ENCODE measurements at places on chromosomes 4 and X.

- no peak for DNase-seq
Observed at GRCh38 chr4:120694973-120695372, 227.6 kb downstream of the PRDM5 start.

DNA sequence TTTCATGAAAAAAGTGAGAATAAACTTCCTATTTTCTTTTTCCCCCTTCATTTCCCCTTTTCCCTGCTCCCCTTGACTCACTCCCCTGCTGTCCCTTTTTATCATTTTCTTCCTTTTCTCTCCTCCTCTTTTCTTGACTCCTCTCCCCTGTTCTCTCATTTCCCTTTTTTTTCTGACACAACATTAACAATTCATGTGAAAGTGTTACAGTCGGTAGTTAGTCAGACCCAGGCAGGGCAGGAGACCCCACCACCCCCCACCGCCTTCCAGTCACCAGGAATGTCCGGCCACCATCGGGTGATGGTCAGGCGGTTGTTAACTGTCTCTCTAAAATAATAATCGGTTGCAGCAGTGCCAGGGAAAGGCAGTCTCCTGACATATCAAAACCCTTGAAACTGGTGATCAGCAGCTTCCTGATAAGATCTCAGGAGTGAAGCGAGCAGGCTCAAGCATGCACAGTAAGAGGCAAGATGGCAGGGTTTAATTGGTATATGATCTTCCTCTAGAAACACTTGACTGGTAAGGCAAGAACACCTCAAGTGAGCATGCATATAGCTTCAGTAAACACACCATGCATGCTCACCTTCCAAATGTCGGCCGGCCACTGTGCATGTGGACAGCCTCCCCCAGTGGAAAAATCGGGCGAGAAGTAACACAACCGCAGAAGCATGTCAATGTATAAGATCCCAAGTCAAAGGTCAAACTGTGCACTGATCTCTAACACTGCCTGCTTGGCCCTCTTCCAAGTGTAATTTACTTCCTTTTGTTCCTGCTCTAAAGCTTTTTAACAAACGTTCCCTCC lies 191.4 kb downstream of the NDST4 start:
- DNase-seq, result no peak

DNA sequence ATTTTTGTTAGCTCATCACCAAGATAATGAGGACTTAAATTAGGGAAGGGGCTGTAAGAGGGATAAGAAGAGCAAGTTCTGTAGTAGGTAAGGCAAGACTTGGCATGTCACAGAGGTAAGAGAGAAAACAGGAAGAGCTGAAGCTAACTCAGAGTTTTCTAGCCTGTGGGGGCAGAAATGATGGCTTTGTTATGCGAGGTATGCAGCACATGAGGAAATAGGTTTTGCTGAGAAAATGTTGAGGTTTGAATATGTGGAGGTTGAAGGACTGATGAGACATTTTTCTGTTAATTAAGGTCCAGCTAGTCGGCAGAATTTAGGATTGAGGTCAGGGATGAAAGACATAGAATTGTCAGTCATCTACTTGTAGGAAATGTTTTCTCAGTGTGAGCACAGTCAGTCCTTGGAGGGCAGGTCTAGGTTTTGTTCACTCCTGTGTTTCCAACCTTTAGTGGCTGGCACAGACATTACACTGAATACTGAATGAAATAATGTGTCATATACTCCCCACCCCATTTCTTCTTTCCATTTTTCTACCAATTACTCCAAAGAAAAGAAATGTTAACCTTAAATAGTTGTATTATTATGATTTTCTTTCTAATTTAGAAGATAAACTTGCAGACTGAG lies 154.0 kb upstream of the AADAT start:
- no peak for DNase-seq

DNA sequence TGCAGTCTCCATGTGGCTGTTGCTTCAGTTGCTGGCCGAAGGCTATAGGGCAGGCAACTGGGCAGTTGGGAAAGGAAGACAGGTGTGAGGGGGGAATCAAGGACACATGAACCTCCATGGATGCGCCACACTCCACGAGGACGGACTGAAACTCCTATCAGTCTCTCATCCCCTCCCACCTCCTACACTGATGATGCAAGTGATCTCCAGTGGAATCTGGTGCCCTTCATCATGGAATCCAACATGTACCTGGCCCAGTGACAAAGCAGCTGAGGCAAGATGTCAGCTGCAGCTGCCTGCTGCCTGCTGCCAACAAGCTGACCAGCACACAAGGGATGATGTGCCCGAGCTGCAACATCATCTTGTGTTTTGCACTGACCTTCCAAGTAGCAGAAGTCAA lies 26.0 kb upstream of the MGST2 start:
- DNase-seq, result no peak

DNA sequence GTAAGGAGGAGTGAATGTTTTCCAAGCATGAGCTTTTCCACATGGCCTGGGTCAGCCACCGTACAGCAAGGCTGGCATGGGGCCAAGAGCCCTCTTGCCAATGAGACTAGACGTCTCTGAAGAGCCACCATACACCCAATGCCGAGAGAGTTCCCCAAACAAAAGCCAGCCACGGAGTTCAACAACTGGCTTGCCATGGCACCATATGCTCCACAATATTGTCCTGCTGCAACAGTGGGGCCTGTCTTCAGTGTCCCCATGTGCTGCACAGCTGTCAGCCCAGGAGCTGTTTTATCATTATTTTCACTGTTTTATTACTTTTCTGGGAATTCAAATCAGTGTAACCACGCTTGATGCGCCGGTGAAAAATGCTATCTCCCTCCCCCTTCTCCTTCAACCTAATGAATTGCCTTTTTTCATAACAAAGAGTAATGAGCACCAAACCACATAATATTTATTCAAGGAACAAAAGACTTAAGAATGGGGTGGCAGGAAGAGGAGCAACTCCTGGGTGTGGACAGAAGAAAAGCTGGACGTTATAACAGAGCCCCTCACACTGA lies 18.4 kb downstream of the MAML3 start:
- DNase-seq, result peak; percentile 35

GRCh38 chr4:142473218-142473959 lies 372.7 kb downstream of the INPP4B start:
- DNase-seq, result no peak

GRCh38 chr4:96642490-96642889 lies 802.6 kb downstream of the PDHA2 start:
- no peak for DNase-seq

DNA sequence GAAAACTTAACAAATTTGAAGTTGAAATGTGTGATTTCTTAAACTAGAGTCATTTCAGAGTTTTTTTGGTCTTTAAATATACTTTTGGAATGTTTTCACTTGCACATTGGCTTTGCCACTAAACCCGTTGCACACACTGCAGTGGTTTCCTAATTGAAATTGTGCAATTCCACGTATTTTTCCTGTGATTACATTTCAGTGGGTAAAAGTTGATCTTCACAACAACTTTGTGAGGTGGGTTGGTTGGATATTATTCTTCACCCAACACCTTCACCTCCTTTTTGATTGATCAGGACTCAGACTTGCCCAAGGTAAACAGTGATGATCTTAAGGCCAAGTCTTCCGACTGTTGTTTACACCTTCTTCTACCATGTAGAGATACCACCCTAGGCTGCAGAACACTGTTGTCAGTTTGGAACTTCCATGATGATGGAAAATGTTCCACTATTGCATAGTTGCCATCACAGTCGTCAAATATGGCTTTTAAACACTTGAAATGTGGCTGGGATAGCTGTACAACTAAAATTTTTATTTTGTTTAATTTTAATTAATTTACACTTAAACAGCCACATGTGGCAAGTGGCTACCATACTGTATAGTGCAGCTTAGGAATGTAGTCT lies 13.7 kb downstream of the SEPTIN11 start:
- no peak for DNase-seq

- no peak for DNase-seq
Observed at GRCh38 chrX:45322820-45323219, 122.1 kb upstream of the DIPK2B start.

DNA sequence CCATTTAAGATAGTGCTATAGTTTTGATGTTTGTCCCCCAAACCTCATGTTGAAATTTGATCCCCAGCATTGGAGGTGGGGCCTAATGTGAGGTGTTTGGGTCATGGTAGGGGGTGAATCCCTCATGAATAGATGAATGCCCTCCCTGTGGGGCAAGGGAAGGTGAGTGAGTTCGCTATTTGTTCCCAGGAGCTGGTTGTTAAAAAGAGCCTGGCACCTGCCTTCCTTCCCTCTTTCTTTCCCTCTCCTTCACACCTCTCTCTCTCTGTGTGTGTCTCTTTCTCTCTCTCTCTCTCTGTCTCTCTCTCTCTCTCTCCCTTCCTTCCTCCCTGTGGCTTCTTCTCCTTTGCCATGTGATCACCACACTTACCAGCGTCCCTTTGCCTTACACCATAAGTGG lies 160.7 kb downstream of the AASDH start:
- no peak for DNase-seq

DNA sequence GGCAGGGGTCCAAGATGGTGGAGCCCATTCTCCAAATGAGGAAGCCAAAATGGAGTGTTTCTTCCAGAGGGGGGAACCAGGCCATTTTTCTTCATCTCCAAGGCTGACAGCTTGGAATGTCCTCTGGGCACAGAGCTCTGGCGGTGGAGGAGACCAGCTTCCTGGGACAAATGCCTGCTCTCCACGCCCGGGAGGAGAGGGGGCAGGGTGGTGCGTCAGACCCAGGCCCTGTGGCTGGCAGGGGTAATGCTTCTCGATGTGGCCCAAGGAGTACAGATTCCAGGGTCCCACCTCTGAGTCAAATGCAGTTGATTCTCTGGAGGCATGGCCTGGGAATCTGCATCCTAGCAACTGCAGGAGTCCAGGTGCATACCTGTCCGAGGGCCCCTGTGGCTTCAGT lies 44.6 kb upstream of the ADRA2C start:
- DNase-seq, result peak; percentile 41

DNA sequence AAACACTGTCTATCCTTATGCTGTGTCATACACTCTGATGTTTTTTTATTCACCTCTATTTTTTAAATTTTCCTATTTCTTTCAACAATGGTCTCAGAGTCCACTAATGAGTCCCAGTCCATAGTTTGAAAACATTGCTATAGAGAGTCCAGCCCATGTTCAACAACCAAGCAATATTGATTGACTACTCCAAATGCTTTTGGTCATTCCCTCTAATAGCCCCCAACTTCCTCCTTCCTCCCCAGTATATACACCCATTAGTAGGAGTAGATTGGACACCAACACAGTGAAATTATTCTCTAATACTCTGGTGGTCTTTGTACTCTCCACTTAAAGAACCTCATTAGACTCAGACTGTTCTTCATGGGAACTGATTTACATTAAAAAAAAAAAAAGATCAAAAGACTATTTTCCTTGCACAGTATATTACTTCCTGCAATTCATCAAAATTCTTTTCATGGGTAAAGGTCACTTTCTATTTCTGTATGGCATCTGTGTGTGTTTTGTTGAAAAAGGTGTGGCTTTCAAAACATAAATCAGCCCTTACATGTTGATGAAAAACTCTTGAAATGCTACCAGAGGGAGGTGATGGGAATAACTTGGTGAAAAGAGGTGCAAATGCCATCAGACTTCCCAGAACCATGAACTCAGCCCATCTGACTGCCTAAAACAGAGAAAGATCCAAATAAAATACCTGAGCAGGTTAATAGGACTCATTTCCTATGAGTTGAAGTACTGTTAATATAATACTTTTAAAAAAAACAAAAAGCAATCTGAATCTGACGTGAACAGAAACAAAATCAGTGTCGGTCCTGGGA lies 250.3 kb upstream of the KLF3 start:
- DNase-seq, result no peak

- no peak for DNase-seq
Observed at GRCh38 chr4:31005037-31005436, 284.9 kb downstream of the PCDH7 start.

- no peak for DNase-seq
Observed at GRCh38 chr4:87884976-87885549, 52.3 kb downstream of the MEPE start.

DNA sequence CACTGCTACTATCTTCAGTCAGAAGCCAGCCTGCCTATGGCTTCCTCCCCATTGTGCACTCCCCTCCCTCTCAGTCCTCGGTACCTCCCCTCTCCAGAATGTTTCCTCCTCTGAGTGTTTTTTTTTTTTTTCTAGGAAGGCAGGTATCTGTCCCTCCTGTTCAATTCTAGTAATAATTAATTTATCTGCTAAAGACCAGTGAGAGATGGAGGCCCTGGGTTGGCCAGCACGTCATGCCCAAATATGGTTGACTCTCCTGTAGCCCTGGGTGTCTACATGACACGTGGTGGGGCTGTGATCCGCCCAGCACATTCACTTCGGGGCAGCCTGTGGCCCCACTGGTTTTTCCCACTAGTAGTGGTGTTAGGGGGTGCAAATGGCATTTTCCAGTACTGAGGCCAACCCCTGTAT lies 1.8 kb downstream of the FLNA start:
- DNase-seq, result no peak

GRCh38 chr4:146458594-146458993 lies 63.1 kb downstream of the SLC10A7 start:
- DNase-seq, result no peak

Measured in midbrain (tissue), 1 donor.